ENCODE measurements at places on chromosomes 11 and 22.
A peak's percentile ranks its signal among the peaks of the same experiment; 100 is the strongest.

DNA sequence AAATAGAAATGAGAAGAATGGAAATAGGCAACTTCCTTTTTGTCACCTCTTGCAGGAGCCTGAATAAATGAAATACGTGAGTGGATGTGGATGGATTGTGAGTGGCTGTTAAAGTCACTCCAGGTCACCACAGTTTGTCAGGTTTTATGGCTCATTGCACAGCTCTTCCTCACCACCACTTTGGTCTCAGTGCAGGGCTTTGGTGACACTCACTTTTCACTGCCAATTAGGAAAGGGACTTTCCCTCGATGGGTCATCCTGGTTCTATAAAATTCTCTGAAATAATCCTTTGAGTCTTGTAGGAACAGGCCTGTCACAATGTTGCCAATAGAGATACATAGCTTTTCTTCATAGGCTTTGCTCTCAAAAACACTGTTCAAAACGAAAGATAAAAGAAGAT, 172.4 kb upstream of the C11orf87 start:
- DNase-seq = no peak

GRCh38 chr11:22491555-22492225, 133.9 kb downstream of the FANCF start:
- no peak for DNase-seq

DNA sequence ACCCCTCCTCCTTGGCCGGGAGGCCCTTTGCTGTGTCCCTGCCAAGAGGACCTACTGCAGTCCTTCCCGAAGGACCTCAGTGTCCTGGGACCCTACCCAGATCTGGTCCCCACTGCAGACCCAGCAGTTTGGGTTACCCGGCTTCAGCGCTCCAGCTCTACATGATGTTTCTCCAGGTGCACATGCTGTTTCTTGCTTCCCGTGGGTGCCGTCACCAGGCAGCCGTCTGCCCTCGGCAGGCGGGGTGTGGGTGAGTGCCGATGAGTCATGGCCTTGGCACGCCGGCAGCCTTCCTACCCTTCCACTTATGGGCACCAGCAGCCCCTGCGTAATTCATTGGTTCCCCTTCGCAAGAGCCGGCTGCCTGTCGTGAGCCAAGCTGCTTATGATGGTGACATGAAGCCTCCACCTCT, 101.8 kb downstream of the BCR start:
- DNase-seq = no peak

- DNase-seq = no peak
These were observed 45.8 kb downstream of the SCGB1A1 start for GRCh38 chr11:62464655-62465054.

DNA sequence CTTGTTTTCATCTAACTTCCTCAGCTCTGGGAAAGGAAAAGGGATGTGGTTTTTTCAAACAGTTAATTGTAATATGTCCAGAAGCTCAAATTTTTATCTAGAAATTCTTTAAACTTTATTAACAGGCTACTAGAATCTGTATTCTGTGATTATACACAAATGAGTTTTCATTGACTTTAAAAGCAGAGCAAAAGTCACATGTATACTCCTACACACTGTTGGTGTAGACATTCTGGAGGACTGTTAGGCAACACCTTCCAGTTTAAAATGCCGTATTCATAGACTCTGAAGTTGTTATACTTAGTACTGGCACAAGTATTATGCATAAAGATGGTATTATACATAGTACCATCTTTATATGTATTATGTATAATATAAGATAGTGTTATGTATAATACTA, 64.9 kb downstream of the SPECC1L start:
- DNase-seq = no peak

GRCh38 chr11:101867951-101868350, 46.9 kb upstream of the CEP126 start:
- DNase-seq = no peak

DNA sequence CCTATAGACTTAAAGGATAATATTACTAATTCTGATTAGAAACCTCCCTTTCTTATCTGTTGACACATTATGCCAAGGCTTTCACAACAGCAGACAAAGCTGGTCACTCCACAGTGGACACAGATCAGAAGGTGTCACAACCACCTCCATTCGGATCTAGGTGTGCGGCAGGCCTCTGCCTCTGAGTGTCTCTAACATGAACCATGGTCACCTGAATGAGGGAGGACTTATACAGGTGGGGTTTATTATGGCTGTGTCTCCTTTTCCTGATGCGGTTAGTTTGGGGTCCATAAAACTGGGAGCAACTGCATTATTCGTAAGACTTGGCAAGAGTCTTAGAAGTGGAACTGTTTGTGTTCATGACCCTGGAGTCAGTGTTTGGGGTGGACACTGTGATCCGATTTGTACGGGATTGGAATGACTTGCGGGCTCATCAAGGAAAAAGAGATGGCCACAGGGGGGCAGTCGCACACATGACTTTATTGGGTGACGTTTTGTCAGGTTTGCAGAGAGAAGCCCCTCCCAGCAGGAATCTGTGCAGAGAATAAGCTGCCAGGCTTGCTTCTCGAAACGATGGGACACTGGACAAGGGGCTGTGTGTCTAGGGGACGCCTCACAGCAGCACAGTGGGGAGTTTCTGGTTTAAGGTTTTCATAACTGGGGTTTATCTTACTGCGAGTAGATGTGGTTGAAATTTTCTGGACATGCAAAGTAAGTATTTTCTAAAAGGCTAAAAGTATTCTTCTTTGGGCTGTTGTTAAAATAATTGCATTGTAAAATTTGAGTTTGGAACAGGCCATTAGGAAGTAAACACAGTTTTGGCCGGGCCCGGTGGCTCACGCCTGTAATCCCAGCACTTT, 90.6 kb downstream of the GAB4 start:
- peak; percentile 36 for DNase-seq

DNA sequence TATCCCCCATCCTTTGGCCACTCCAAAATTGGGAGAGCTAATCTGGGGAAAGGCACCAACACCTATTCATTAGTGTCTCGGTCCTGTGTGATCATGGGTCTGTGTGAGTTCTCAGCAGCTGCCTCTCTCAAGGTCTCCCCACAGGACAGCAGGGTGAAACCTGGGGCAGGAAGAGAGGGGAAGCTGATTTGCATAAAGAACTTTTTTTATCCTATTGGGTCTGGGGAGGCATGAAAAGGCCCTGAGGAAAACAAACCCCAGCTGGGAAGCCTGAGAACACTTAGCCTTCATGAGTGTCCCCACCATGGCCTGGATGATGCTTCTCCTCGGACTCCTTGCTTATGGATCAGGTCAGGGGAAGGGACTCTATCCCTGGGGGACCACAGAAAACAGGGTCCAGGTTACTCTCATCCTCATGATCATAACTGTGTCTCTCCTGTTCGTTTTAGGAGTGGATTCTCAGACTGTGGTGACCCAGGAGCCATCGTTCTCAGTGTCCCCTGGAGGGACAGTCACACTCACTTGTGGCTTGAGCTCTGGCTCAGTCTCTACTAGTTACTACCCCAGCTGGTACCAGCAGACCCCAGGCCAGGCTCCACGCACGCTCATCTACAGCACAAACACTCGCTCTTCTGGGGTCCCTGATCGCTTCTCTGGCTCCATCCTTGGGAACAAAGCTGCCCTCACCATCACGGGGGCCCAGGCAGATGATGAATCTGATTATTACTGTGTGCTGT, 116.0 kb upstream of the TOP3B start:
- no peak for DNase-seq

DNA sequence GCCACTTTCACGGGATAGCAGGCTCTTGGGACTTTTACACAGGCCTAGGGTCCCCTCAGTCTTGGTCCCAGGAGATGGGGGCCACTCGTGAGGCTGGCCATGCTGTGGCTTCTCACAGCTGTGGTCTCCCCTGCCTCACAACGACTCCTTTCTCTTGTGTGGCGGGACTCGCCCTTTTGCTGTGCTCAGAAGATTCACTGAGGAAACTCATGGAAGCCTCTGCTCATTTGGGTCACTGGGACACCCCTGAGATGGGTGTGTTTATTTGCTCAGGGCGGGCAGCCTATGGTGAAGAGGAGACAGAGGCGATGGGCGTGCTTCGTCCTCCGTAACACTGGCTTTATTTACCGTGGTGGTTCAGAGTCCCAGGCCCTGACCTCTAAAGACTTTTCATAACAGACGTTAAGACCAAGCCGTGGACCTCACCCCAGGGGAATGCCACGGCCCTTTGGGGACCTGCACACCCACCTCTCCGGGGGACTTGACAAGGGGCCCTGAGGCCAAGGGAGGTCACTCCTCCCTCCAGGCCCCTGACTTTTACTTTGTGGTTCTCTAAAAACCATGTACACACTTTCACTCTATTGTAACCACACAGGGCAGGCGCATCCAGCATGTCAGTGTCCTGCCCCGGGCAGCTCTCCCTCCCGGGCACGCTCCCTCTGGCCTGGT, 15.5 kb downstream of the TEF start:
- no peak for DNase-seq

DNA sequence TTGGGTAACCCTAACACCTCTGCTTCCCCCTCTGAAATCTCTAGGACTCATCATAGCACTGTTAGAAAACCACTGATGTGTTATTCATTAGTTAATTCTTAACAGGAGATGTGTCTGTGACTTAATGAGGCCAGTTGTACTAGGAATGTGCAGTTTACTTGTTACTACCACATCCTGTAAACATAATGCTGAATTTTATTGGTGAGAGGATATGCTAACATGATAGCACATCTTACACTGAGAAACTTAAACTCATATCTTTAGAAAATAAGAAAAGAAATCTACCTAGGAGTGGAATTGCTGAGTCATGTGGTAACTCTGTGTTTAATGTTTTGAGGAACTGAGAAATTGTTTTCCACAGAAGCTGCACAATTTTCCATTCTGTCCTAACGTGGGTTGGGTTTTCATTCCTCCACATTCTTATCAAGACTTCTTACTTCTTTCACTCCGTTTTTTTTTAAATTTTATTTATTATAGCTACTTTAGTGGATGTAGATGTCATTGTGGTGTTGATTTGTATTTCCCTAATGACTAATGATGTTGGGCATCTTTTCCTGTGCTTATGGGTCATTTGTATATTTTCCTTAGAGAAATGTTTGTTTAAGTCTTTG, 33.7 kb downstream of the RNF121 start:
- DNase-seq = no peak

- no peak for DNase-seq
These were observed 7.5 kb downstream of the PGM2L1 start for GRCh38 chr11:74390697-74391096.

DNA sequence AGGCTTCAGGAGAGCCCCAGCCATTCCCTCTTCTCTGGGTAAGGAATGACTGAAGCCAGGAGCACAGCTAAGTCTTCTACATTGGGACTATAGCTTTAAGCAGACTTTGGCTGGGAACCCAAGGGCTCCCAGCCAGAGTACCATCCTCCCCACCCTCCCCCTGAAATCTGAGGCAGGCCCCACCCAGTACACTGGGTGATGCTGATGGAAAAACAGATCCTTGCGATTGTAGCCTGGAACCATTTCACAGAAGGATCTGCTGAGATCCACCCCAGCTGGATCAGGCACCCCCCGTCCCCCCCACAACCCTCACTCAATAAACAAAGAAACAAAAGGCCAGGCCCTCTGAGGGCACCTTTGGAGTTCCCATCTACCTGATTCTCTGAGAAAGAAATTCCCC, 39.8 kb downstream of the IL18BP start:
- no peak for DNase-seq
